ENCODE measurements at places on chromosomes 2 and 18.

- no peak for DNase-seq
Observed at GRCh38 chr2:69291721-69292120, 95.3 kb downstream of the GFPT1 start.

GRCh38 chr2:2234398-2235195 is 96.5 kb downstream of the MYT1L start:
- no peak for DNase-seq

DNA sequence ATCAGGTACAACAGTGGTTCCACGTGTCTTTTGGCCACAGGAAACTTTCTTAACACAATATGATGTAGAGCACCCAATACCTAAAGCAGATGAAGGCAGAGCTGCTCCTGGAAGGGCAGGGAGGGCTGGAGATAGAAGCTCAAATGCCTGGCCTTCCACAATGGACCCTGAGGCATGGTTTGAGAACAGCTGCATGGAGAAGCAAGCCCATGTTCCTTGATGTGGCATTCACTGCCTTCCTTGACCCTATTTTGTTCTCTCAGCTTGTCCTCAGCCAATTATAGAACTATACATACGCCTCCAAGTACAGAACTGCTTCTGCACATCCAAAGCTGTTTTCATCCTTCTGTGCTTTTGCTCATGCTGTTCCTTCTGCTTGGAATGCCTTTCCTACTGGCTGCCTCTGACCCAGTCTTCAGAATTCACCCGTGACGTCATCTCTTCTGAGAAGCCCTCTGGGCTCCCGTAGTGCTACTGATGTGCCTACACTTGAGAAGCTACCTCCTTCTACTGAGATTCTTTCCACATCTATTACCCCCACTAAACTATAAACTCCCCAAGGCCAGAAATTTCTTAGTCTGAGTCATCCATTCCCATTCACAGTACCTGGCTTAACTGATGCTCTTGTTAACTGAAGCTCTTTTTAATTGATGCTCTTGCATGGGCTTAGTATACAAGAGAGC is 69.9 kb downstream of the CHRNA1 start:
- DNase-seq, result no peak

DNA sequence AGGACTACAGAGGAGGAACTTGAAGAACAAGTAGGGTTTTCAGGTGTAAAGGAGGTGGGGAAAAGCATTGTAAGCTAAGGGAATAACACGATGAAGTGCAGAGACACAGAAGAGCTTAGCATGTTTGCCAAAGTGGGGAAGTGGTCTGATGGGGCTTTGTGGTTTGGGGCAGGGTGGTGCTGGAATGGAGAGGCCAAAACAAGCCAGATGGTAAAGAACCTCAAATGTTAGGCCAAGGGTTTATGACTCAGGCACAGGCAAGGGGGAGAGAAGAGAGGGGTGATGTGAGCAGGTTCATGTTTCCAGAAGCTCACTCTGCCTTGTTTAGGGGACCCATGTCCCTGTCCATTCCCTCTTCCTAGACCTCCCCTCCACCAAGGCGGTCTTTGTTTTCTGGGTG is 104.5 kb upstream of the YWHAQ start:
- peak; percentile 11 for DNase-seq

- DNase-seq, result no peak
Observed at GRCh38 chr2:118250001-118250400, 161.7 kb downstream of the INSIG2 start.

GRCh38 chr2:139876321-139876720 is 1096.1 kb upstream of the NXPH2 start:
- DNase-seq, result no peak

DNA sequence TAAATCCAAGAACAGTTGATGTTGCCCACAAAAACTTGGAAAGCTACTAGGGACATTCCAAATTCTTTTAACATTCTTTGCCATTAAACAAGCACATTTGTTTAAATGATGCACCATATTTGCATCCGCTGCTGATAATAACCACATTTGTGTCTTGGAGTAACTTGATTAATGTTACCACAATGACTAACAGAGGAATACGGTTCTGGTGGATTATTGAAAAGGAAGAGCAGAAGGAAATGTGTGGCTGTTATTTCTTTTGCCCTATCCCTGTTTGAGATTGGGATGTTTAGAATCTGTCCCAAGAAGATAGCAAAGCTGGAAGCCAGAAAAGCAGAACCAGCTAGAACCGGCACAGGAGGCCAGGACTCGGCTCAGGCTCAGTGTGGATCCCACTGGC is 39.2 kb upstream of the RASGRP3 start:
- DNase-seq, result no peak

GRCh38 chr18:11020161-11020853 is 129.1 kb downstream of the PIEZO2 start:
- DNase-seq, result no peak

DNA sequence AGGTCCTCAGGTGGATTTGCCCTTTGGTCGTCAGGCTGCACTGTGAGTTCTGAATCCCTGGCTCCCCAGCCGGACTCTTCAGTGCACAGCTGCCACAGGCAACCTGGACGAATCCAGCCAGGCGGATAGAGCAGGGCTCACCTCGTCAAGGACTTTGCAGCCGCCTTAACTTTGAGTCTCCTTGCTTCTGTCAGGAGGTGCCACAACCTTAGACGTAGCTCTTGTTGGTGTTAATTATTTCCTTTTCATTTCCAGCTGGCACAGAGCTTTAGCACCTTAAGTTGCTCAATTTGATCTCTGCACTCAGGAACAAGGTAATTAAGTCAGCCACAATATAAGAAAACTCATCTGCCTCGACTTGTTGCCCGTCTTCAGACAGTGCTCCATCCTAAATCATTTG is 17.7 kb downstream of the SMIM21 start:
- no peak for DNase-seq

- DNase-seq, result no peak
Observed at GRCh38 chr2:1546023-1546591, 132.8 kb downstream of the TPO start.

DNA sequence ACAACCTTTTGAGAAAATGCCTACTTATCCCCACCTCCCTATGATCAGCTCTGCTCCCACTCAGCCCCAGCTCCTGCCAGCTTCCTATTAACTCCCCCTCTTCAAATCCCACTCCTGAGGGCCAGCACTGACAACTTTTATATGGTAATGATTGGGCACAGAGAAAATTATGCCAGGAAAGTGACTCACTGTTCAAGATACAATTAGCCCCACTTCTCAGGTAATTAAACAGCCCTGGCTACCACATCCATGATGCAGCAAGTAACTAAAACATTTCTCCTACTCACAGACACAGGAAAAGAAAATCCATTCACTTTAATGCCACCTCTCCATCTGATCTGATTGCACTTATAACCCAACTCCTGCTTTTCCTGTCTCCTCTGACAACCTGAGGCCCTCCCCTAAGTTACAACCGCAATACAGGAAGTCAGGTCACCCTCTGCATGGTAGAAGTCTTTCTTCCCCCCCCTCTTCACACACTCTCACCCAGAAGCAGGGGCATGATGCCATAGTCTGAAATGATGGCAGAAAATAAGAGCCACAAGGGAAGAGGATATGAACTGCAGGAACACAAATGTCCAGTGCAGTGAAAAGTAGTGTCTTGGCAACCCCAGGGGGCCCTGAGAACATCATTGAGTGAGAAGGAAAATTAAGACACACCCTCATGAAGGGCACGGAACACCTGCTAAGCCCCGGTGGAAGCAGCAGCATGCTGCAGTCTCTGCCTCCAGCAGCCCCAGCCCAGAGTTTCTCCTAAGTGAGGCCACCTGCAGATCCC is 54.4 kb downstream of the STK39 start:
- DNase-seq, result no peak

GRCh38 chr2:48170281-48170680 is 264.0 kb upstream of the FBXO11 start:
- DNase-seq, result no peak

GRCh38 chr2:1366546-1367134 is 46.6 kb upstream of the TPO start:
- DNase-seq, result no peak

Data from bone marrow (tissue), 2 donors.